Amniotic stem cell (primary cell): ENCODE measurements at places on chromosomes 1 and 21.

GRCh38 chr21:20010691-20011200, 987.5 kb upstream of the NCAM2 start:
- DNase-seq: no peak

- DNase-seq: no peak
These were observed 100.9 kb downstream of the RIPK4 start for GRCh38 chr21:41665766-41666595.

DNA sequence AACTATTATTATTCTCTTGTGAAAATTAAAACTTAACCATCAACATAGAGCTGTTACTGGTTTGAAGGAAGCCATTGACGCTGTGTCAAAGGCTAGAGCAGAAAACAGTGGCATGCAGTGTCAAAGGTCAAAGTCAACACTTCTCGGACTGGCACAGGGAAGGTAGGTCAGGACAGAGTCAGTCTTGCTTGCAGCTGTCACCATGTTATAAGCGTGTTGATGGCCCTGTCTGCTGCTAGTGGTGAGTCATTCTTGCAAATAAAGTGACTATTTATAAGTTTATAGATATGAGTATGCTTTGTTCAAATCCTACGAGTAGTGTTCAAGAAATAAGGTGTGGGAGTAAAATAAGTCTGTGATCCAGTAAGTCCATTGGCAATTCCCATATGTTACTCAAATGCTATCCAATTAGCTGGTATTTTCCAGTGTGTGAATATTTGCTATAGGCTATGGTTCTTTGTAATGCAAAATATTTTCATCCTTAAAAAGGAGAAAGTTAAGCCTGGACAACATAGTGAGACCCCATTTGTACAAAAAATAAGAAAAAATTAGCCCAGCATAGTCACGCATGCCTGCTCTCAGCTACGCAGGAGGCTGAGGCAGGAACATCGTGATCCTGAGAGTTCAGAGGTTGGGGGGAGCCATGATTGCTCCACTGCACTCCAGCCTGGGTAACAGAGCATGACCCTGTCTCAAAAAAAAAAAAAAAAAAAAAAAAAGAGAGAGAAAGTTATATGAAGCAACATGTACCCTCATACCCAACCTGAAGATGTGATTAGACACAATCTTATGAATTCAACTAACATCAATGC, 26.3 kb upstream of the TINAGL1 start:
- DNase-seq: no peak

DNA sequence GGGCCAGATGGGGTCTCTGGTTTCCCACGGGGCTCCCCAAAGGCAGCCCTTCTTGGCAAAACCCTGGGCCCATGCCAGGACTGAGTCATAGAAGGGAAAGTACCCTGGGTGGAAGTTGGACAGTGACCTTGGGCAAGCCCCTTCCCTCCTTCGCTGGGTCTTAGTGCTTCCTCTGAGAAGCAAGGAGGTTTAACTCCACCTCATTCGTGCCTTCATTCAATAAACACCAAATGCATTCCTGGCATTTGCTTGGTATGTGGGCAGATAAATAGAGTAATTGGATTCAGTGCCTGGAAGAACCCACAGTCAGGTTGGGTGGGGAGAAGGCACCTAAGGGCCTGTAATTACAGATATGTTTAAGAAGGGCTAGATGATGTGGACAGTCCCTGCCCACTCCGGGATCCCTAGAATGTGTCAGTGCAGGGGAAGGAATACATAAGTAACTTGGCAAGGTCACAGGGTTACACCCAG, 36.3 kb upstream of the CITED4 start:
- DNase-seq: peak; percentile 5

GRCh38 chr1:202238914-202239313, 45.3 kb downstream of the LGR6 start:
- no peak for DNase-seq

DNA sequence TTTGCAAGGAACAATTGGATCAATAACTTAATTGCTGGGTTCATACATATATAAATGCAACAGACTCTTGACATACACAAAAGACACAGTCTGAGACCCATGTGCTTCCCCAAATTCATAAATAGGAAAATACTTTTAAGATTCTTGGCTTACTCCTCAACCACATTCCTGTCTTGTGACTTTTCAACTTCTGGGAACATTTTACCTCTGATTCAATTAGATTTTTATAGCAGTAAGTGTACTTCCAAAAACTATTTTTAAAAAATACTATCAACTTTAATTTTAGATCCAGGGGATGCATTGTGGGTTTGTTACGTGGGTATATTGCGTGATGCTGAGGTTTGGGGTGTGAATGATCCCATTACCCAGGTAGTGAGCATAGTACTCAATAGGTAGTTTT, 406.7 kb downstream of the RPS6KC1 start:
- DNase-seq: no peak

- no peak for DNase-seq
These were observed 79.1 kb downstream of the TTLL7 start for GRCh38 chr1:83919872-83920271.

DNA sequence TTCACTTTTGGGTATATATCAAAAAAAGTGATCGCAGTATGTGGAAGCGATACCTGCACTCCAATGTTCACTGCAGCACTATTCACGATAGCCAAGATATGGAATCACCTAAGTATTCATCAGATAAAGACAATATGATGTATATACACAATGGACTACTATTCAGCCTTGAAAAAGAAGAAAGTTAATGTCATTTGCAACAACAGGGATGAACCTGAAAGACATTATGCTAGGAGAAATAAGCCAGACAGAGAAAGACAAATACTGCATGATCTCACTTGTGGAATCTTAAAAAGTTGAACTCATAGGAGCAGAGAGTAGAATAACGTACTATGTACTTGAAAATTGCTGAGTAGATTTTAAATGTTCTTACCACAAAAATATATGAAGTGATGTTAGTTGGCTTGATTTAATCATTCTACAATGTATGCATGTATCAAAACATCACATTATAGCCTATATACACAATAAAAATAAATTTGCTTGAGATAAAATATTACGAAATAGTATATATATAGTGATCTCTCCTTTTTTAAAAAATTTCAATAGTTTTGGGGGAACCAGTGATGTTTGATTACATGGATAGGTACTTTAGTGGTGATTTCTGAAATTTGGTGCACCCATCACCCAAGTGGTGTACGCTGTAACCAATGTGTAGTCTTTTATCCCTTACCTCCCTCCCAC, 56.0 kb downstream of the DTL start:
- DNase-seq: no peak

GRCh38 chr1:244796719-244797406, 38.6 kb upstream of the COX20 start:
- DNase-seq: peak; percentile 6

GRCh38 chr1:96416111-96416595, 305.4 kb upstream of the PTBP2 start:
- peak; percentile 94 for DNase-seq

DNA sequence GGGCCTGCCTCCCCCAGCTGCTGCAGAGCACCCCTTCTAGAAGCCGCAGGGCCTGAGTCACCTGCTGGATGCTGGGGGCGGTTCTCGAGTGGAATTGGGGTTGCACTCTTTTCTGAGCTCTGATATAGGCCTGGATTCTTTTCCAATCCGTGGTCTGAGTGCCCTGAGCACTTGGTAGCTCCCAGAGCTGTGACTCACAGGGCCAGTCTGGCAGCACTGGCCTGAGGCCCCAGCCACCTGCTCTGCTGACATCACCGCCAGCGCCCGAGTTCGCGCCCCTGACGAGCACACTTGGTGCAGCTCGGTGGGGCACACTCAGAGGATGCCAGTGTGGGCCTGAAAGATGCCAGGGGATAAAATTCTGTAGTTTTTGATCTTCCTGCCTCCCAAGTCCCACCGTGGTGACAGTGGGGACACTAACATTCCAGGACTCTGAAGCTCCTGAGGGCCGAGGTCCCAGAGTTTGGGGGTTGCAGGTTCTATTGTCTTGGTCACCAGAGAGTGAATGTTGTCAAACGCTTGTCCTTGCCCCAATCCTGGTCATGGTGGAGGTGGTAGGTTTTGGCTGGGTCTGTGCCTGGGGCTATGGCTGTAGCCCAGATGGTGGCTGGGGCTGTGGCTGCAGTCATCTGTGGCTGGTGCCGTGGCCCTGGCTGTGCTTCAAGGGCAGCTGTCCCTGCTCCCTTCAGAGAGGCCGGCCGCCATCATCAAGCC, 74.6 kb downstream of the OBSCN start:
- no peak for DNase-seq

GRCh38 chr1:49606082-49606481, 417.7 kb downstream of the AGBL4 start:
- no peak for DNase-seq

GRCh38 chr1:164637461-164638375, 78.7 kb downstream of the PBX1 start:
- DNase-seq: no peak

DNA sequence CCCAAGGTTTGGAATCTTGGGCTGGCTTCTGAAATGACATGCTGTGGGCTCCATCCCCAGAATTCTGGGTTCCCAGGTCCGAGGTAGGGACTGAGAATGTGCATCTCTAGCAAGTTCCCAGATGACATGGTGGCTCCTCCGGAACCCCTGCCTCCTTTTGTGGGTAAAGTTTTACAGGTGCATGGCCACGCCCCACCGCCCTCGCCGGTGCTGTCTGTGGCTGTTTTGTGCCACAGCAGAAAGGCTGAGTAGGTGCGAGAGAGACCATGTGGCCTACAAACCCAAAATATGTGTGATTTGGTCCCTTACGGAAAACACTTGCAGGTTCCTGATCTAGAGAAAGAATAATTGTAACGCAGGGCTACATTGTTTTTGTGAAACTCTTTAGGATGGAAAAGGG, 30.9 kb downstream of the SKI start:
- no peak for DNase-seq

- no peak for DNase-seq
These were observed 52.4 kb downstream of the UBR4 start for GRCh38 chr1:19157653-19158052.

DNA sequence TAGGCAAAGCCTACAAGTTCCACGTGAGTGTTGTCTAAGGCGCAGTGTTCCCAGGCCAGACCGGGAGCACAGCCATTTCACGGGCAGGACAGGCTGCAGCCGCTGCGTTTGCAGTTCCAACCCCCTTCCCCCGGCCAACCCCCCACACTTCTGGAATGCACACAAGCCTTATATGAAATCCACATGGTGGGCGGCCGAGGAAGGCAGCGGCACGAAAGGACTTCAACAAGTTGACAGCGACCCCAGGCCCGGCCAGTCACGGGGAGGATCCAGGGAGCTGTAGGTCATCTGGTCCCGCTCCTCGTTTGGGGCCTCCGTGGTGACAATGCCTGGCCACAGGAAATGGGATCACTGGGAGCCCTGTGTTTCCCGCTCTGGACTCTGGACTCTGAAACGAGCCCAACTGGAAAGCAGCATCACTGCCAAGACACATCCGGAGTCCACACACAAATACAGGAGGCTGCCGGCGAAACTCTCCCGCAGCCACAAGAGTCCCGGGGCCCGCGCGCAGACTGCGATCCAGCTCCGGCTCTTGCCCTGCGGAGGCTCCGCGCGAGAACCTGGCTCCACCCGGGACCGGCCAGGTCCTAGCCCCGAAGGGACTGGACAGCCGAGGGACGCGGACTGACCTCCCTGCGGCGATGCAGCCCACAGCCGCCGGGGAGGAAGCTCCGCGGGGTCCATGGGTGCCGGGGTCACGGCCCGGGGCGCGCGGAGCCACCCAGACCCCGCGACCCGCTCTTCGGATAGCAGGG, 794 bp downstream of the NID1 start:
- no peak for DNase-seq
